ENCODE measurements at places on chromosomes 2 and 18. TPM values are rescaled to one million over a fixed set of nuclear protein-coding genes. Genes with fewer than 3 reads are reported as not detected.

NEU2 gene
- total RNA-seq, result not detected

SNTG2 gene
- total RNA-seq, result not detected

ATP8B1 gene
- 6.8 TPM for total RNA-seq

MATN3 gene
- 10.6 TPM for total RNA-seq

ALKAL2 gene
- total RNA-seq, result not detected

UGT1A10 gene
- not detected for total RNA-seq

RNU2-63P gene
- not detected for total RNA-seq

GPR39 gene
- total RNA-seq, result 7.5 TPM

ALPI gene
- not detected for total RNA-seq

ASAP2 gene
- total RNA-seq, result 45.5 TPM

LIMS3 gene
- total RNA-seq, result not detected

CNTNAP5 gene
- not detected for total RNA-seq

GPR75 gene
- total RNA-seq, result 1.6 TPM
